ENCODE measurements at places on chromosomes 7 and 10.

DNA sequence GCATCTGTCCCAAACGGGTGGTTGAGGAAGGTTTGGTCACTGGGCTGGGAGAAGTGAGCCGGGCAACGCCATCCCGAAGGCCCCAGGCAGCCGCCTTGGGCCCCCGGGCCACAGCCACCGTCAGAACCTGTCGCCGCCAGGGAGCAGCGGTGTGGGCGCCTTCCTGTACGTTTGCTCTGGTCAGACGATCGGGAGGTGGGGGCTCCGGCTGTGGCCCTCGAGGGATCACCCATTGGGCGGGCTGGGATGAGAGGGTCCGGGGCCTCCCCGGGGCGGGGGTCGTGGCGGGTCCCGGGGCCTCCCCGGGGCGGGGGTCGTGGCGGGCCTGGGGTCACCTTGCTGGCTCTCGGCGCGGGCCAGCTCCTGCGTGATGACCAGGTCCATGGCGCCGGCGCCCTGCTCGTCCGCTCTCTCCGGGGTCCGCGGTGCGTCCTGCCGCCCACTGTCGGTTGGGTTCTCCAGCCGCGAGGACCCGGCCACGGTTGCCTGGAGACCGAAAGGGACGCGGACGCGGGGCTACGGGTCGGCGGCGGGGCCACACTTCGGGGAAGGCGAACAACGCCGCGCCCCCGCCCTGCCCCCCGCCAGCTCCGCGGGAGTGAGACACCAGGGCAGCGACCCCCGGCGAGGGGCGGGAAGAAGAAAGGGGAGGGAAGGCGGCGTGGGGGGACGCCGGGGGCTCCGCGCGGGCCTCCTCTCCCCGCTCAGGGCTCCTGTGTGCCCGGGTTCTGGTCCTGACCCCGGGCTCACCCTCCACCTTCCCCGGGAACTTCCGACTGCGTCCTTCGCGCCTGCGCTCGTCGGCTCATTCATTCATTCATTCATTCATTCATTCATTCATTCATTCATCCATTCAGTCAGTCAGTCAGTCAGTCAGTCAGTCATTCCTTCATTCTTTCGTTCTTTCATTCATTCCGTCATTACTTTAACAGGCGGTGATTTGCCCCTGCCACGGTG, at the start of gene CFAP46:
Gene CFAP46, minus strand, starts transcription at position 470 of the 957 bp plus-strand sequence. Its CDS starts 86 bp downstream, at position 384.
- DNase-seq: peak; percentile 10

- no peak for DNase-seq
These were observed 11.5 kb downstream of the SGPL1 start for GRCh38 chr10:70827086-70827757.

DNA sequence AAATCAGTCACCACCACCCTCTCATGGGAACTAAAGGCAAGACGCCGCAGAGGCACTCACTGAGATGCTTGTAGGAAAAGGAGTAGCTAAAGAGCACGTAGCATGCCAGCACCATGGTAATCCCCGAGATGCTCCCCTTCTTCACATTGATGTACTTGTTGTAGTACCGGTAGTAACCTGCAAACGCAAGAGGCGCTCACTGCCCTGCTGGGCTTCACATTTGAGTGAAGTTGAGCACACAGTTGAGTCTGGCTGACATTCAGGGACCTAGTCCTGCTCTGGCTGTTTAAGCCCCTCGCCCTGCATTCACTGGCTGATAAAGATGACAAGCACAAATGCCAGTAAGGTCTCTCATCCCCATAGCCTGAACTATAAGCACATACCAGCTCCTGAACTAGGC, 6.9 kb downstream of the ATP5MF start:
- DNase-seq: no peak

GRCh38 chr7:55527307-55527706, 45.0 kb downstream of the VOPP1 start:
- no peak for DNase-seq

- DNase-seq: no peak
These were observed 23.1 kb downstream of the SEC31B start for GRCh38 chr10:100496567-100496966.

All from NCI-H2227 treated with DMSO at 0.1 percent for 48 hours (cell line).